ENCODE measurements at places on chromosomes 6 and 20. TPM values are rescaled to one million over a fixed set of nuclear protein-coding genes. Genes with fewer than 3 reads are reported as not detected.
A peak's percentile ranks its signal among the peaks of the same experiment; 100 is the strongest.

DNA sequence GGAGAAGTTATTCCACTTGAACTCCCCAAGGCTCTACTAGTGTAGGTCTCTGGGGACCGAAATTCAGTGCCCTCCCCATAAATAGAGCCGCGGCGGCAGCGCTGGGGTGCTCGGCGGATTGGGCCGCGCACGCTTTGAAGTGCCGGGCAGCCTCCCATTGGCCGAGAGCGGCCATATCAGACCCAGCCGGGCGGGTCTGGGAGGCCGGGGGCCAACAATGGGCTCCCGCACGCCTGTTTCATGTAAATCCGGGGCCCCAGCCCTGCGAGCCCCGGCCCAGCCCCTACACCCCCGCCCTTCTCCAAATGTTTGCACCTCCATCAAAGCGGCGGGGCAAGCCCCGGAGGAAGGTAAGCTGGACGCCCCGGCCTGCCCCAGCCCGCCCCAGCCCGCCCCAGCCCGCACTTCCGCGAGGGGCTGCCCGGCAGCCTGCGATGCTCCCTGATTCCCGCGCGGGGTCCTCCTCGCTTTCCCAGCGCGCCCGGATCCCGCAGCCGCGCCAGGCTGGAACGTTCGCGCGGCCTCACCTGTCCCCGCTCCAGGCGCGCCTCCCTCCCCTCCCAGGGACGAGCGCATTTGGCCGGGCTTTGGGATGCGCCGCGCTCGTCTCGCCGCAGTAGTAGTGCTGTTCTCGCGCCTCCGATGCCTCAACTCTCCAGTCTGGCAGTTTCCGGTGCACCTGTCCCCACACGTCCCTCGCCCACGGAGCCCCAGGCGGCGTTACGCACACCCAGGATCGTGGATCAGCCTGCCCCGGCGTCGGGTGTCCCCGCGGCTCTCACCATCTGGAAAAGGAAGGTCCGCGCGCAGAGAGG, at the start of gene TBXT:
Gene TBXT, minus strand, starts transcription at position 51 of the 815 bp plus-strand sequence. CDS start 260 bp downstream, outside the sequence.
- peaks cover 2% of the 10 kb centered on the region for H3K4me1 ChIP-seq
- H3K27ac ChIP-seq: no peak within 1 kb of the TSS
- DNase-seq: peak; percentile 91
- H3K36me3 ChIP-seq: no peaks in the 10 kb centered on the region
- H3K4me3 ChIP-seq: peak within 1 kb of the TSS; percentile 81

HDGFL1 gene
- not detected for total RNA-seq

DNA sequence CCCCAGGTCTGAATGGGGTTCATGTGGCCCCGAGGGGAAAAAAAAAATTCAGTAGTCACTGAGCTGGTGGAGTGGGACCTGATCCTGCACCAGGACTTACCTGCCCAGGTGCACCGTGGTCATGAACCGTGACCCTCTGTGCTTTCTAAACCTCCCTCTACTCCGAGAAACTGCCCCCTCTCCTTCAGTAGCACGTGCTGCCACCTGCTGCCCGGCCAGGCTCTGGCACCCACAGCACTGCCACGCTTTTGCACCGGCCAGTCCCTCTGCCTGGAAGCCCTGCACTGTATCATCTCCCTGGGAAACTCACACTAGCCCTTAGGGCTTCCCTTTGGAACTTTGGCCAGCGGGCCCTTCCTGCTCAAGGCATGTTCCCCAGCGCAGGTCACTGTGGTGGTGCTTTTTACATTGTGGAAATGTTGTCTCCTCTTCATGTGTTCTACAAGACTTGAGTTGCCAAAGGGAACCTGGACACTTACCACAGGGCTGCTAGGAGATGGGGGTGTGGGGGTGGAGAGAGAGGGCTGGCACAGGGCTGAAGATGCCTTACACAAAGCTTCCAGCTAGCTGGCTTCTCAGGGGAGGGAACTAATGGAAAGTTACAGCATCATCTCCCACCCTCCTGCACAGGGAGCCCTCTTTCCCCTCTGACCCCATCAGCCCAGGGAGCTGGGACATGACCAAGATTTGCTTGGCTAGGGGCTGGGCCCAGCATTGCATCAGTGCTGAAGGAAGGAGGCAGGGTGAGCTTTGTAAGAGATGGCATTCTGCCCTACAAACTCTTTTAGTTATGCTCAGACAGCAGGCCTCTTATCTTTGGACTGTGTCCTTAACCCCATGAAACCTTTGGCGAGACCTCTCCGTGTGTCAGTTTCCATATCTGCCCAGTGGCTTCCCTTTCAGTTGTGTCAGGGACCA, 2.5 kb upstream of the PTPRT start:
- H3K4me3 ChIP-seq: no peak overlapping the region
- H3K27me3 ChIP-seq: peaks cover 56% of the 10 kb centered on the region
- DNase-seq: peak; percentile 91

DNA sequence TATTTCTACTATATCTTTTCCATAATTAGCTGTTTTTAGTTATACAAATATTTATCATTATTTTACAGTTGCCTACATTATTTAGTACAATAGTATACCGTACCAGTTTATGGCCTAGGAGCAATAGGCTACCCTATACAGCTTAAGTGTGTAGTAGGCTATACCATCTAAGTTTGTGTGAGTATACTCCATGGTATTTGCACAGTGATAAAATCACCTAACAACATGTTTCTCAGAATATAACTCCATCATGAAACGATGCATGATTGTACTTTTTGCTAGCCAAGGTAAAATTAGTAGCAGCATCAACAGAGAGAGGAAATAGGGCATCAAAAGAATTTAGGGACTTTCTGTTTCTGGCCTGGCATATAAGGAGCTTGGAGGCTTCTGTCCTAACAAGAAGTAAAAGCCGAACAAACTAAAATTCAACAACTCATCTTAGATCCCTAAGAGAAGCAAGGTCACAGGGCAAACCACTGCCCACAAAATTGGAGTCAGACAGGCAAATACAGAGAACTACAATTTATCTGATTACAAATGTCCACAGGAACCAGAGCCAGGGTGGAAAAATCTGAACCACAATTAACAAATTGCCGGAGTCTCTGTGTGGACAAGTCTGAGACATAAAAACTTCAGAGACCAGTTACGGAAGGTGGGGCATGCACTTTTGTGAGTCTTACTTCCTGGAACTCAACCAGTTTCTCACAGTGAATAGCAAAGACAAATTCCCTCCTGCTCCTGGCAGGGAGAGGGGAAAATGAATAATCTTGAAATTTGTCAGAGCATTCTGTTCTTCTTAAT, 671.4 kb downstream of the RFPL4B start:
- H3K4me1 ChIP-seq: no peaks in the 10 kb centered on the region
- H3K4me3 ChIP-seq: no peak overlapping the region

ROMO1 gene
- total RNA-seq: 243 TPM

- DNase-seq: no peak
- H3K4me3 ChIP-seq: no peak overlapping the region
- no peak overlapping the region for H3K27ac ChIP-seq
- H3K36me3 ChIP-seq: no peaks in the 10 kb centered on the region
- peaks cover 2% of the 10 kb centered on the region for H3K4me1 ChIP-seq
Measured at GRCh38 chr20:11110535-11110934, 436.7 kb upstream of the JAG1 start.

- no peaks in the 10 kb centered on the region for H3K36me3 ChIP-seq
- no peak overlapping the region for H3K27ac ChIP-seq
- no peak overlapping the region for H3K4me3 ChIP-seq
- no peak for DNase-seq
Measured at GRCh38 chr6:19477563-19477962, 359.6 kb upstream of the ID4 start.

IFT52 gene
- total RNA-seq: 41.4 TPM

GRCh38 chr6:6730831-6731230, 142.3 kb downstream of the LY86 start:
- no peak overlapping the region for H3K27ac ChIP-seq
- no peak for DNase-seq
- no peaks in the 10 kb centered on the region for H3K27me3 ChIP-seq
- H3K4me3 ChIP-seq: no peak overlapping the region
- no peaks in the 10 kb centered on the region for H3K36me3 ChIP-seq

DNA sequence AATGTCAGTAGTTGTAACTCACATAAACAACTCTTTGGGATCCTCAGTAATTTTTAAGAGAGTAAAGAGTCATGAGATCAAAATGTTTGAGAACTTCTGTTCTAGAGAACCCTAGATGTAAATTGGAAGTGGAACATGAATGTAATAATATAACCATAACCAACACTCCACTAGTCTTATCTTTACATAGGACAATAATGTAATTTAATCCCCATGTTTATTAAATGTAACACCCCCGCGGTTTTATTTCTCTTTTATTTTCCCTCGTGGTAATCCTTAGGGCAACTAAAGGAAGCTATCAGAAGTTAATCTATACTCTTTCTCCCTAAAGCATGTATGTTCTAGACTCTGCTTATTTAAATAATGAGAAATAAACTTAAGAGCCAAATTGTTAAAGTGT, 54.4 kb downstream of the ZNF292 start:
- H3K27me3 ChIP-seq: no peaks in the 10 kb centered on the region
- no peak overlapping the region for H3K27ac ChIP-seq
- DNase-seq: no peak
- H3K36me3 ChIP-seq: peaks cover 24% of the 10 kb centered on the region

LZTS3 gene
- 28.6 TPM for total RNA-seq

GRCh38 chr6:161355696-161356095, 81.8 kb upstream of the AGPAT4 start:
- no peak overlapping the region for H3K4me3 ChIP-seq
- no peaks in the 10 kb centered on the region for H3K4me1 ChIP-seq
- H3K27me3 ChIP-seq: no peaks in the 10 kb centered on the region
- no peaks in the 10 kb centered on the region for H3K36me3 ChIP-seq
- DNase-seq: no peak

DNA sequence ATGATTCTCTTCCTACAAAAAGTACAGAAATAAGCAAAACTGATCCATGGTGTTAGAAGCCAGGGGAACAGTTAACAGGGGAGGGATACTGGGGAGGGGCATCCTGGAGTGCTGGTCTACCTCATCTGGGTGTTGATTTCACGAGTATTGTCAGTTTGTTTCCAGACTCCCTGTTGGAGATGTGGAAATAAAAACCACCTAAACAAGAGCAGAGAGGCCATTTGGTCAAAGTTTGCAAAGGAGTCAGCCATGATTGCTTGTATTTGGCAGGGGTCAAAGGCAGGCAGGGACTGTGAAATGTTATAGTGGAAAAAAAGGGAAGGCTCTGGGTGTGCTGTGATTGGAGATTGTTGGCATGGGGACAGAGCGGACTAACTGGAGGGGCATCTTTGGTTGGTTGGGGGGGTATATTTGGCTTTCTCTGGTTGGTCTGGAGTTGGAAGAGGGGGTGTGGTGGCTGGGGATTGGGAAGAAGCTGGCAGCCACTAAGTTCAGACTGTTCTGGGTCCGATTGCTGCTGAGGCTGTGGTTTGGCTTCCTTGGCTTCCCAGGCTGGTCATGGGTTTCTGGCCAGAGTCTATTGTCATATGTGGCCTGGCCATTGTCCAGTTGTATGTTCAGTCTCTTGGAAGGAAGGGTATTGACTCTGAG, 14.9 kb upstream of the PANK2 start:
- no peak overlapping the region for H3K4me3 ChIP-seq
- H3K27me3 ChIP-seq: no peaks in the 10 kb centered on the region
- no peak overlapping the region for H3K27ac ChIP-seq
- peaks cover 27% of the 10 kb centered on the region for H3K36me3 ChIP-seq

ADAM33 gene
- 3.9 TPM for total RNA-seq

DNA sequence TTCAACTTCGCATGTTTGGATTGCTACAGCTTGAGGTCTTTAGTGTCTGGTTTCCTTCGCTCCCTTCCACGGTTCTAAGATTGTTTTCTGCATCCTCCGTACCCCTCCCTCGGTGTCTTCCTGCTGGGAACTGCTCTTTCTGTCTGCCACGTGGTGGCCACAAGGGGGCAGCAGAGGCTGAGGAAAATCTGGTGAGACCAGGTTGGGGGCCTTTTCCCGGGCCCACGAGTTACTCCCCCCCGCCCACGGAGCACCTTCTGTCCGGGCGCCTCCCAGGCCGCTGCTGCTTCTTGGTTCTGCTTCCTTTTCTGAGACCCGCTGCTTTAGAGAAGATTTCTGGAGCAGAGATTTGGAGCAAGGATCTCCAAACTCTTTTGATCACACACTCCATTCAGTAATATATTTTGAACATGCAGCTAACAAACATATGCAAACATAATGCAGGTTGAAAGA, 21.1 kb upstream of the NOTCH4 start:
- H3K4me3 ChIP-seq: no peak overlapping the region
- peak; percentile 91 for DNase-seq
- no peak overlapping the region for H3K27ac ChIP-seq
- H3K27me3 ChIP-seq: no peaks in the 10 kb centered on the region
- no peaks in the 10 kb centered on the region for H3K36me3 ChIP-seq
- no peaks in the 10 kb centered on the region for H3K4me1 ChIP-seq

DNA sequence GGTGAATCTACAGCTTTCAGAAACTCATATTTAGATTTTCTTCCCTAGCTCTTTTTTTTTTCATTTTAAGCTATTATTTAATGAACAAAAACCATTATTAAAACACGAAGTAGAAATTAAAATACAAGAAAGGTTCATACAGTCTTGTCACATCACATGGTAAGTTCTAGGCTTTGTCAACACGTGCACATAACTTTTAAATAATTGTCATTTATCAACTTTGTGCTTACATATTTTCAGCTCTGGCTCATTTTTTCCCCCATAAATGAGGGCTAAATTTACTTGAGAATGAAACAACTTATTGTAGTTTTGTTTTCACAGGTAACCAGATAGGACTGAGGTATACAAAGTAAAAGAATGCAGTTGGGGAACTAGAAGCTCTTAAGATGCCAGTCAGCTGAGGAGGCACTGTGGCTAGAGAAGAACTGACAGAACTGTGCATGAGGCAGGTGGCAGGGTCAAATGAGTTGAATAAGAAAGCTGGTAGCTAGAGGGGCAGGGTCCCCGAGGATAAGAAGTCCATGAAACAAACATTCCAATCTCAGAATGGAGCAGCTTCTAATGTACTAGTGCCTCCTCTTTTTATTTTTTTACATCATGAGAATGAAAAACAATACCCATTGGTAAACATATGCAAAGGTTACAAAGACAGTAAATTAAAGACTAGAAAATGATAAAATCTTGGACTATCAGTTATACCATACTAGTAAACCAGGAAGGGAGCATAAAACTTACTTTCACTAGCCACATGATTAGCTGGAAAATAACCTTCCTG, 141.5 kb downstream of the MYB start:
- H3K27me3 ChIP-seq: no peaks in the 10 kb centered on the region
- H3K4me3 ChIP-seq: peak overlapping the region; percentile 13
- no peak overlapping the region for H3K27ac ChIP-seq
- no peak for DNase-seq
- H3K36me3 ChIP-seq: no peaks in the 10 kb centered on the region
- peaks cover 14% of the 10 kb centered on the region for H3K4me1 ChIP-seq

DNA sequence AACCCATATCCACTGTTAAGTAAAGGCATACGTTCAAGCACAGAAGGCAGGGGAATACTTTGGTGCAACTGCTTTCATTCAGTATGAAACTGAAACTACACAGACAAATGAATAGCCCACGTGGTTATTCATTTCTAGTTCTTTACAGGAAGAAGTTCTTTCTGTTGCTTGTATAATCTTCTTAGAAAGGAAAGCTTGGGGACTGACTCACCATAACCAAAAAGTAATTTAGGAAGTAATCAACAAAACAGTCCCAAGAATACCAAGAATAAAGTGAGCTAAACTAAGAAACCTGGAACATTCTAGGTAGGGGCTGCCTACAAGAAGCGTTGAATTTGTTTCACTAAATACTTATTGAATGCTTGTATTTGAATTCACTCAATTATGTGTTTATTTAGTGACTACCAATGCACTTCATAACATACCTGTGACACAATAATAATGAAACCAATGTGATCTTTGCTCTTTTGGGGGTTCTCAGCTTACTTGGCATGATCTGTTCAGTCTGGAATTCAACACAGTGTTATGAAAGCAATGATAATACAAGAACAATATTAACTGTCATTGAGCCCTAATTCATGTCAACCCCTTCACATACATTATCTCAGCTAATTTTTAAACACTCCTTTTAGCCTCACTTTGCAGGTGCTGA, 25.1 kb upstream of the KIAA0408 start:
- DNase-seq: no peak
- H3K27me3 ChIP-seq: no peaks in the 10 kb centered on the region
- no peak overlapping the region for H3K4me3 ChIP-seq
- H3K27ac ChIP-seq: no peak overlapping the region
